ENCODE measurements at places on chromosomes 11 and 22. TPM values are rescaled to one million over a fixed set of nuclear protein-coding genes. Genes with fewer than 3 reads are reported as not detected.

- DNase-seq = no peak
Observed at GRCh38 chr11:132604431-132604830, 927.9 kb downstream of the OPCML start.

- DNase-seq = no peak
Observed at GRCh38 chr11:134502153-134502550, 90.1 kb upstream of the B3GAT1 start.

GRCh38 chr22:39343259-39344045 lies 6.3 kb upstream of the SYNGR1 start:
- peak; percentile 69 for DNase-seq

Gene C1QTNF5
- not detected for total RNA-seq

Gene APOL1
- 13.8 TPM for total RNA-seq

Gene PRRG4
- total RNA-seq = 0.27 TPM

Gene OMP
- total RNA-seq = not detected

Gene KCNQ1OT1
- total RNA-seq = 0.23 TPM
